ENCODE measurements at places on chromosomes 1 and 21. TPM values are rescaled to one million over a fixed set of nuclear protein-coding genes. Genes with fewer than 3 reads are reported as not detected.

DNA sequence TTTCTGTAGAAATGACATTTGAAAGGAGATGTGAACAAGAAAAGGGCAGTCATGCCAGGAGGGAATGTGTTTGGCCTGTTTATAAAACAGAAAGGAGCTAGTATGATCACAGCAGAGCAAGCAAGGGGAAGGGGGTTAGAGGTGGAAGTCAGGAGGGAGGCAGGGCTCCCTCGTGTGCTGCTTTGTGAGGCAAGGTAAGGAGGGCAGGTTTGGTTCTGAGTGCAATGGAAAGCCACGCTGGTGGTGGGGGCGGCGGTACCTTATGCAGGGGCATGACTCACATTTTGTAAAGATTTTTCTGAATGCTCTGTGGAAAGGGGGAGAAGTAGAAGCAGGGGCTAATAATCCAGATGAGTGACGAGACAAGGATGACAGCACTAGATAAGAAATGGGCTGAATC is 197.5 kb upstream of the C8B start:
- no peak for DNase-seq

Gene GSTM5
- total RNA-seq = not detected

Gene GJA8
- not detected for total RNA-seq

Gene GAS5
- 335 TPM for total RNA-seq

Gene DPYD
- 14.8 TPM for total RNA-seq

- DNase-seq = no peak
Measured at GRCh38 chr1:204216880-204217647, 3.3 kb upstream of the GOLT1A start.

Gene CAPN8
- not detected for total RNA-seq

- DNase-seq = no peak
Measured at GRCh38 chr21:32448803-32449594, 36.5 kb downstream of the EVA1C start.

Gene NMNAT2
- 1.4 TPM for total RNA-seq

DNA sequence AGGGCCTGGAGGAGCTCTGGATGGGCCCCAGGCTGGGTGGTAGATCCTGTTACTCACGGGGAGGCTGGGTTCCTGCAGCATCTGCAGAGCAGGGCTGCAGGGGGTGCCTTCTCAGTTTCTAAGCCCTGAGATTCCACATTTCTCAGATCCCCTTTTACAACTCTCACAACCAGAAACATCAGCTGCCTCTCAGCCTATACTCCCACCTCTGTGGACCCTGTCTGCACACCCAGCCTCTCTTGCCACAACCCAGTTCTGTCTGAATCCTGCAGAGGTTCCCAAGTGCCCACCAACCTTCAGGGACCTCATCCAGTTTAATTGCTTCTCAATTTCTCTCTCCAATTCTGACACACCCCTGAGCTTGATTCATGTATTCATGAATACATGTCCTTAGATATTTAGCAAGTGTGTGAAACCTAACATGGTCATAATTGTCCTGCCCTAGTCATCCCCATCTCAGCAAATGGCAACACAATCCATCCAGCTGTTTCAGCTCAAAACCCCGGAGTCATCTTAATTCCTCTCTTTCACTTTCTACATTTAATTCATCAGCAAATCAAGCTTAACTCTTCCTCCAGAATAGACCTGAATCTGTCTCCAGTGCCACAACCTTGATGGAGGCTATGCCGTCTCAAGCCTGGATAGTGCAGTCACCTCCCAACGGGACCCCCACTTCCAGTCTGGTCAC is 57.0 kb upstream of the NEK2 start:
- DNase-seq = no peak

GRCh38 chr1:53847980-53848379 is 9.9 kb upstream of the NDC1 start:
- no peak for DNase-seq

Gene TDRD10
- not detected for total RNA-seq

Gene DAB1
- not detected for total RNA-seq

DNA sequence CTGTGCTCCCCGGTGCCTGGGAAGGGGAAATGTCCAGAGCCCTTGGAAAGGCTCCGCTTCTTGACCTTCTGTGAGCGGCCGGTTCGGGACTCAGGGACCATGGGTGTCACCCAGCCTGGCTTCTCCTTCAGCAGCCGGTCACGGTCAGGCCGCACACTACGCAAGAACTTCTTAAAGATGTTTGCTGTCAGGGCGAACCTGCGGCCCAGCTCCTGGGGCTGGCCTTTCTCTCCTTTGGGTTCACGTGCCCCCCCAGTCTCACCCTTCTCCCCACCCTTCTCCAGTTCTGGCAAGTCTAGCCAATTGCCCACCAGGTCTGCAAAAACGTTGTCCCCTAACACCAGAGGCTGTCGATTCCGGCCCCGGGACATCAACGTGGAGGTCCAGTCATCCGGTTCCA is 12.1 kb downstream of the INKA2 start:
- DNase-seq = no peak

Gene RPE65
- 1.1 TPM for total RNA-seq

- DNase-seq = no peak
Measured at GRCh38 chr1:182601913-182602312, 2.3 kb downstream of the RGS16 start.

DNA sequence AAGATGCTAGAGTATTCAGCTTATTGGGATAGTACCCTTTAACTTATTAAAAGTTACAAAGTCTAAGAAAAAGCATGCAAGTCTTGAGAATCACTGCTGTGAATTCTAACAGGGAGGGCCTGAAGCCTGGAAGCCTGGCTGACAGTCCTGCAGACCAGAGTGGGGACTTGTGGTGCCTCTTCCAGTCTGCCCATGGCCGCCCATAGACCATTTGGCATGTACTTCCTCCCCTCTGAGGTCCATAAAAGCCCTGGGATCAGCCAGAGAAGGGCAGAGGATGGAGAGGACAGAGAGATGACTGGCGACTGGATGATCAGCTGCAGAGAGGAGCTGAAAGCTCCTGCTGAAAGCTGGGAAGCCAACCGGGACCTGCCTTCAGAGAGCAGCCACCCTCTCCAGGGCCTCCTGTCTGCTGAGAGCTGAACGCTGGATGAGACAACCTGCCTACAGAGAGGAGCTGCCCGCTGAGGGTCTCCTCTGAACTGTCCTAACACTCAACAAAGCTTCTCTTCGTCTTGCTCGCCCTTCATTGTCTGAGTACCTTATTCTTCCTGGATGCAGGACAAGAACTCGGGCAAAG is 12.5 kb upstream of the SLC1A7 start:
- DNase-seq = no peak

DNA sequence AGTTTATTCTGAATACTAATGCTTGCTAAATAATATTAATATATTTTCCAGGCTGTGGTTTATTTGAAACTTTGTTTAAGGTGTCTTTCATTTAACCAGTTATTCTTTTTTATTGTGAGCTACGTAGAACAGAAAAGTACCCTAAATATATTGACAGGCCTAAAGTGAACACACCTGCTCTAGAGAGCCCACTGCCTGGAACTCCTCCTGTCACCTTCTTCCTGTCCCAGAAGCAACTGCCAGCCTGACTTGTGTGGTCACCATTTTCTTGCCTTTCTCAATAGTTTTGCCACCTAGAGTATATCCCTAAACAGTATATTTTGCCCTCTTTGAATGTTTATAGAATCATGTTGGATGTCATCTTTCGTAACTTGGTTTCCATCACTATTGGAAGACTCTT is 48.5 kb downstream of the SCCPDH start:
- no peak for DNase-seq

DNA sequence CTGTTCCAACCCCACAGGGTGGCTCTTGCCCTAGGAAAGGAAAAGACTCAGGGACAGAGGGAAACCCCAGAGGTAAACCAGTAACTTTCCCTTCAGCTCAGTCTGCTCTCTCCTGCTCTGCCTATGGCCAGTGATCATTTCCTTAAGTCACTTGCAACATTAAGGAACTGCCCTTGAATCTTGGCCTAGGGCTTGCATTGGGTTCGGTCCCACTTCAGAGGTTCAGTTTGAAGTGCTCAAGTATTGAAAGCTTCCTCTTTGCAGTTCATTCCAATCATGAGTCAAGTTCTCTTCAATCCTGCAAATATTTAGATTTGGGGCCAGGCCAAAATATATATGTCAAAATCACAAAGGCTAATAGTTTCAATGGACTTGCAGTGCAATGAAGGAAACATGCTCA is 97.7 kb upstream of the IRF2BP2 start:
- DNase-seq = no peak

Gene OR2T11
- not detected for total RNA-seq

Measured in H4 (cell line).